ENCODE measurements at places on chromosomes 5 and 9.

- DNase-seq, result no peak
Measured at GRCh38 chr9:79581794-79582193, 10.0 kb downstream of the TLE4 start.

DNA sequence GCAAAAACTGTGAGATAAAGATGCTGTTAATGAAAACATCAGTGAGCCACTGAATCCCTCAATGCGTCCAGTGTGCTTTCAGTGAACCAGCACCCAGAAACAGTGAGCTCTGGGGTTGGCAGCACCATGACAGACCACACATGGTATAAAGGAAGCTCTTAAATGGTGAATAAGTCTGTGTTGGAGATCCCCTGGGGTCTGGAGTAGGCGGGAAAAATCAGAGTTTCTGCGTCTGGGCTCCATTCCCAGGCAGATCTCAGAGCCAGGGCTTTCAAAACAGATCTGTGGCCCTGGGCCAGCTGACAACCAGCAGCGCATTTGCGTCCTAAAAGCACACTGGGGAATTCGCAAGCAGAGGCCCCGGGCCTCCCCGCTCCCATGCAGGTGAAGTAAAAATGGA is 233.5 kb downstream of the FRMD3 start:
- no peak for DNase-seq

- no peak for DNase-seq
Measured at GRCh38 chr5:78341440-78341839, 19.0 kb upstream of the SCAMP1 start.

DNA sequence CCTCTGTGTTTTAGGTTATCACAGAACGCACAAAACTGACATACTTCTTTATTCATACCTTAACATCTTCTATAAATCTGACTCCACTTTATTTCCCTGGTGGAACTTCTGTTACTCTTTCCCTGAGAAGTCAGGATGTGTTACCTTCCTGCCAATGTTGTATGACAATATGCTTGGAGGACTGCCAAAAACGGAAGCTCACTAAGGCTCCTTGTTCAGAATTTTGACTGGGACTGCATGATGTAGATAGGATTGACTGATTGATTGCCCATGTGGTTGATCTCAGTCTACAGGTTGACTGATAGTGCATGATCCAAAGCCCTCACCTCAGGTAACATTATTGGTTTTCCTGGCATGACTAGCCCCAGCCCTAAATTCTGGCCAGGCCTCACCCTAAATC is 319.4 kb downstream of the TLR4 start:
- no peak for DNase-seq

Data from activated CD4-positive, alpha-beta T cell treated with anti-CD3 and anti-CD28 coated beads, Interleukin-2, Interleukin-6, amounts not matched to agents 100 ng/mL and 50 ng/mL, durations not matched to agents 16 hours and 8 hours (primary cell).